NCI-H1092 treated with DMSO at 0.1 percent for 48 hours (cell line): ENCODE measurements at places on chromosomes 5 and 9.

DNA sequence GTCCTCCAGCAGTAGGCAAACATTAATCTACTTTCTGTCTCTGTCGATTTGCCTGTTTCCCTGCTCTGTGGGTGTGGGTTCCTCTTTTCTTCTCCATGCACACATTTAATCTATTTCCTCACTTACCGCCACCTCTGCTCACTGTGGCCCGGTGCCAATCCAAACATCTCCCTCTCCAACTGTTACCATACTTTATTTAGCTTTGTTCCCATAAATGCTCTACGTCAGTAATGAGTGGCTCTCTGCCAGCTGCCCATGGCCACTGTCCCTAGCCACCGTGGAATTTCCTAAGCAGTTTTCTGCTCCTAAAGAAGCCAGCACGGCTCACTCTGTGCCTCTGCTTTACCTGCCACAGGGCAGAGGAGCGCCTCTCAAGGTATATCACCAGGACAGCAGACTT, 19.5 kb upstream of the GOLPH3 start:
- DNase-seq, result peak; percentile 98

DNA sequence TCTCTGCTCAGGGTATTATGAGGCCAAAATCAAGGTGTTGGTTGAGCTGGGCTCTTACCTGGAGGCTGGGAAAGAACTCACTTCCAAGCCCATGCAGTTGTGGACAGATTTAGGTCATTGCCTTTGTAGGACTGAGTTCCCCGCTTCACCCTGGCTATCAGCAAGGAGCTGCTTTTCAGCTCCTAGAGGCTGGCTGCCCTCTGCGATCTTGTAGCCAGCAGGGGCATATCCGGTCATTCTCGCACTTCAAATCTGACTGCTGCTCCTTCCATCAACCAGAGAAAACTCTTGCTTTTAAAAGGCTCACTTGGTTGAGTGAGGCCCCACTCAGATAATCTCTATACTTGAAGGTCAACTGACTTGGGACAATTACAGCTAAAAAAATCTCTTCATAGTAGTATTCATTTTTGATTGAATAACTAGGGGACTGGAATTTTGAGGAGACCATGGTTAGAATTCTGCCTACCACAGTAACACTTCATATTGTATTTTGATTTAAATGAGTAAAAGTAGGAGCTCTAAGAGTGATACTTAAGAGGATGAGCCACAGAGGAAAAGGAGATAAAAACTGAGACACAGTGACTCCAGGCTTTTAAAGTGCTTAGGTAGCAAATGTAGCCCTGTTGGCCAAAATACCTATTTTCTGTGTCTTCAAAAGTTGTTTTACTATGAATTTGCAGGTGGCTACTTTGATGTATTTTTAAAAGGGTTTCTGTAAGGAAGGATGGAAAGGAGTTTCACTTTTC, 137.4 kb downstream of the CD180 start:
- no peak for DNase-seq

DNA sequence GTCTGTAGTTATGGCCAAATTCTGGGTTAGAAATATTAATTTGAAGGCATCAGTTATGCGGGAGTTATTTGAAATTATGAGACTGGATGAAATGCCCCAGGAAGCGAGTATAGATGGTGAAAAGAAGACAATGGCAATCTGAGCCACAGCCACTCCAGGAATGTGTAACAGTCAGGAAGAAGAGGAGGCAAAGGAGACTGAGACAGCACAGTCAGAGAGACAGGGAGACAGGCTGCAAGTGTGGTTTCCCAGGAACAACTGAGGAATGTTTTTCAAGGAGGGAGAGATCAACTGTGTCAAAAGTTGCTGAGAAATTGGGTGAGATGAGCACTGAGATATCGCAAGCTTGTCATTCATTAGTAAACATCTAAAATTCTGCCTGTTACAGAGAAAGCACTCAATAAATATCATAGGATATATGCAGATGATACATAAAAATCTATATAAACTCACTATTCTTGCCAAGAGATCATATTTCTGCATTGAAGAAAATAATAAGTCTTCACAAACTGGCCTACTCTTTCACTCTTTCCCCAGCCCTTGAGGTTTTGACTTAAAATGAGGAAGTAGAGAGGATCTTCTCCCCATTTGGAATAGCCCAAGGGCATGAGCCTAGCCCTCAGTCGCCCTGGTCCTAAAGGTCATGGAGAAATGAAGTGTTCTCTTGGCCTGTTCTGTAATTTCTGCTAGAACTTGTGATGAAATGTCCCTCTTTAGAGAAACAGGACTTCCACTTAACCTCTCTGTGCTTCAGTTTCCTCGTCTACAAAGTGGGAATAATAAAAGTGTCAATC, 48.5 kb upstream of the RLN1 start:
- DNase-seq, result no peak

DNA sequence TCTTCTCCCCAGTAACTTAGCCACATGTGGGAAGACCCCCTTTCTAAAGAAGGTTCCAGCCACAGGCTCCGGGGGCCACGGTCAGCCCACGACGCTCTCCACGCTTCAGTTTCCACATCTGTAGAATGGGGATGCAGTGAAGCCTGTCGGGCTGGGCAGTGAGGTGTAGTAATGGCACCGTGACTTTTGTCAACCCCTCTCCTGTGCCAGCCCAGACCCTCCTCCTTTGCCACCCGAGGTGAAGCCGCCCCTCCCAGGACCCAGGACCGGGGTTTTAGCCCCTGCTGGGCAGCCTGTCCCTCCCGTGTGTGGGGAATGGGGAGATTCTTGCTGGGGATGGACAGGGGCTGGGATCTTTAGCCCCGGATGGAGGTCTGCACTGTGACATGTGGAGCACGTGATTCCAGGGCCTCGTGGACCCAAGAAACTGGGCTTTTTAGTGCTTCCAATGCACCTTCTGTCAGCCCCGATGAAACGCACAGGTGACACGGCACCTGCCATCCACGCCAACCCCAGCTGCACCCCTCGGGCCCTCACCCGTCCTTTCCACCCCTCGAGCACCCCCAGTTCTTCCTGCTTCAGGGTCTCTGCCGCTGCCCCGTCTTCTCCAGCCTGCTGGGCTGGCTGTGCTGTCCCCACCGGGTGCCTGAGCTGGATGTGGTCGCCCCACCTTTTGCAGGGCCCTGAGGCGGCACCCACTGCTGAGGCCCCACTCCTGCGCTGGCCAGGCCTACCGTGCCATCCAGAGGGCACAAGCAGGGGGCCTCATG, 13.4 kb upstream of the RNU6ATAC start:
- no peak for DNase-seq

DNA sequence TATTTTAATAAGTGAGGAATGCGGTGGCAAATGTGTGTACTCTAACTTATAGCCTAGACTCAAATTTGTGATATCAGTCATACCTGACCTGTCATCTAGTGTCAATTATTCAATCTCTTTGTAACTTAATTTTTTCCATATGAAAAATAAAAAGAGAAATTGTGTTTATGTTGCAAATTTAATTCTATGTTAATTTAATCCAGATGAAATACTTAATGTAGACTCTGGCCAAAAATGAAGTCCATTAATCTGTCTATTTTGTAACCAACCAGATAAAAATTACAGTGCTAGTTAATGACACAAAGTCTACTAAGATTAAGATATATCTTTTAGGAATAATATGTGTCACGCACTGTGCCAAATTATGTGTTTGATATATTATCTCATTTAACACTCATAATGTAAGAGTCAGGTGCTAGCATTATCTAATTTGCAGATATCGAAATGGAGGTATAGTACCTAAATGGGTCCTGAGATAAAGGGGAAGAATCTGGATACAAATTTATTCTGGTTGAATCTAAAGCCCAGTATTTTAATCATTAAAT, 712.1 kb downstream of the KCTD16 start:
- DNase-seq, result no peak

GRCh38 chr9:78030553-78031443, 813 bp downstream of the GNAQ start:
- DNase-seq, result peak; percentile 40

GRCh38 chr5:76278261-76278789, 124.8 kb upstream of the IQGAP2 start:
- DNase-seq, result no peak

GRCh38 chr5:124352312-124352711, 394.1 kb downstream of the ZNF608 start:
- DNase-seq, result no peak

DNA sequence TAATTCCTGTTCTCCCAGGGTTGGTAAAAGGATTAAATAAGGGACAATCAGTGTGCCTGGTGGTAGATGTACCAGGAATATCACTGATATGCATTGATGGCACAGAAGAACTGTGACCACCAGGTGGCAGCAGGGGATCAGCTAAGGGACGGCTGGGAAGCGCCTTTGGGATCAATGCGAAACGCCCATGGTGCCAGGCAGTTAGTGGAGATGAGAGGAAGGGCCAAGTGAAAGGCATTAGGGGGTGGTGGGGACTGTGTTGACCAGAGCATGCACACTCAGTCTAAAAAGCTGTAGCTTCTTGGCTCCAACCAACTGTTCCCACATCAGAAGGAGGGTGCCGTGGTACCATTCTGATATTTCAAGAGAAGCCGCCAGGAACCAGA, 55.6 kb downstream of the ARHGEF37 start:
- DNase-seq, result peak; percentile 57

DNA sequence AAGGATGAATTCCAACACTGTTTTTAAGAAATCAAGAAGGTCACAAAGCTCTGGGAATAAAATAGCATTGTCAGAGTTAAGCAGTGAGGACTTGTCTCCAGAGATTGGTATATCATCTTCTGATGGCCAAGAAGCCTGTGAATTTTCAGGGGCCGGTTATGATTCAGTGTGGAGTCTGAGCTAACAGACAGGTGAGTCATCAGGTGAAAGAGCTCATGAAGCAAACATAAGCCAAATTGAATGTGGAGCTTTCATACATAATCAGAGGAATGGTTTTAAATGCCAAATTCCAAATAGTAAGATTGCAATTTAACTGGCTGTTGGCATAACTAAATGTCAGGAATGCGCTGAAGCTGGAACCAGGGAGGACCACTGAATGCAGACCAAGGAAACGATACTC, 494.2 kb downstream of the MTRR start:
- no peak for DNase-seq

GRCh38 chr5:2110934-2111462, 228.3 kb upstream of the IRX4 start:
- no peak for DNase-seq

- peak; percentile 5 for DNase-seq
Observed at GRCh38 chr5:43627028-43627427, 24.0 kb downstream of the NNT start.

DNA sequence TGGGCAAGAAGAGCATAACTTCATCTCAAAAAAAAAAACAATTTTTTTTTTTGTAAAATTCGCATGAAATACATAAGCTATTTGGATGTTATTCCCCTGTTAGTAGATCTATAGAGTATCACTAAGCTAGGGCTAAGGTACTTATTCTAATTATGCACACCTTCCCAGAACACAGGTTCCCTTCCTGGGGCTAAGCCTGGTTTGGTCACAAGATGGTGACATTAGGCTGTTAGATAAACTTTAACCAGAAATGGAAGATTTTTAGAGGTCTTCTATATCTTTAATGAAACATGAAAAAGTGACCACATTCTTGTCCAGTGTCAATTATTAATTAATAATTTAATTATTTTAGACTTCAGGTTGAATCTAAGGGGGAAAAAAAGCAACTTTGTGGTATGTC, 433.5 kb downstream of the CDH18 start:
- no peak for DNase-seq

GRCh38 chr5:176959051-176959450, 47.5 kb downstream of the UIMC1 start:
- DNase-seq, result peak; percentile 14

GRCh38 chr5:138653502-138653901, 78.3 kb upstream of the HSPA9 start:
- no peak for DNase-seq

GRCh38 chr9:17063535-17064135, 71.2 kb upstream of the CNTLN start:
- DNase-seq, result peak; percentile 91

DNA sequence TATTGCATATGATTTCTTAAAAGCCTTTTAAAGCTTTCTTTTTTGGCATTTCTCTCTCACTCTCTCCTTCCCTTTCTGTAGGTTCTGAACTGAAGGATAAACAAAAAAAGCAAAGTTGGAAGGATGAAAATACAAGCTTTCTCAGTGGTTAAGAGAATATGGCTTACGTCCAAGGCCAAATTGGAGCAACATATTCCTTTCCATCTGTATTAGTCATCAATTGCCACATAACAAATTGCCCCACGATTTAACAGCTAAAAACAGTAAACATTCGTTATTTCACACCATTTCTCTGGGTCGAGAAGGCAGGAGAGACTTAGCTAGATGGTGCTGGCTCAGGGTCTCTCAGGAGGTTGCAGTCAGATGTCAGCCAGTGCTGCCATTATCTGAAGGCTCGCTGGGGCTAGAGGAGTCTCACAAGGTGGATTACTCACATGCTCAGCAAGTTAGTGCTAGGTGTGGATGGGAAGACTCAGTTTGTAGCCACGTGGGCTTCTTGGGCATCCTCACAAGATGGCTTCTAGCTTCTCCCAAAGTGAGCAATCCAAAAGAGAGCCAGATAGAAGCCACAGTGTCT, 2.0 kb upstream of the ROR2 start:
- DNase-seq, result no peak

- DNase-seq, result no peak
Observed at GRCh38 chr9:26261503-26262330, 583.5 kb upstream of the TUSC1 start.
